ENCODE measurements at places on chromosomes 5 and 9. TPM values are rescaled to one million over a fixed set of nuclear protein-coding genes. Genes with fewer than 3 reads are reported as not detected.

DNA sequence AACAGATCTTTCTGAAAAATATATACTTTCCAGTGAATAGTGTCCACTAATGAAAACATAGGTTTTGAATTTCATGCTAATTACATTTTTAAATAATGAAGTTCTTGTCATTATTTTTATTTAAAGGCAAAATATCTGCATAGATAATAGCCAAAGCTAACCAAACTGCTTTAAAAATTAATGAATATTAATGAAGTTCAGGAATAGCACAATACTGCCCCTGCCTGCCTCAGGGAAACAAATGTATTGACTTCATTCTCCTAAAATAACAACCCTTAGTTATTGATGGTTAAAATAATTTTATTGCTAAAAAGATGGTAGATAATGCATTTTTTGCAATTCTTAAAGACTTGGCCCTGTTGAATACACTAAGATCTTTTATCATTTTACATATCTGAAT, 103.6 kb upstream of the SSBP2 start:
- no peak for DNase-seq
- H3K4me3 ChIP-seq = no peak overlapping the region
- no peaks in the 10 kb centered on the region for H3K27me3 ChIP-seq
- H3K36me3 ChIP-seq = no peaks in the 10 kb centered on the region

CDHR2 gene
- 0.31 TPM for total RNA-seq

DNA sequence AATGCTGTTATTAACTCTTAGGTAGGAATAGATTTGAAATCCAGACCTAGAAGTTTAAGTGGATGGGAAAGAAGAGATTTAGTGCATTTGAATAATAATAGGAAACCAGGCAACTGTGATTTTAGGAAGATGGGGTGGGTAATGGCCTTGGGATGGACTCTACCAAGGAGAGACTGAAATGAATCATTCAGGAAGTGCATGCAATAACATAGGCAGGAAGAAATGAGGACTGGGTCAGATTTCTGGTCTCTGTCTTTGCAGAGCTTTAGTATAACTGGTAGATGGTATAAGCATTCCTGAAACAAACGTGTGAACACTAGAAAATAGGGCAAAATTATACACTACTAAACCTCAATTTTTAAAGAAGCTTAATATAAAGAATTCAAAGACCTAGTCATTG, 274.4 kb upstream of the CLINT1 start:
- peaks cover 10% of the 10 kb centered on the region for H3K4me1 ChIP-seq
- no peaks in the 10 kb centered on the region for H3K36me3 ChIP-seq
- no peaks in the 10 kb centered on the region for H3K27me3 ChIP-seq
- no peak overlapping the region for H3K4me3 ChIP-seq
- no peak for DNase-seq

GRCh38 chr9:126618585-126619360, 5.0 kb downstream of the LMX1B start:
- H3K4me3 ChIP-seq = peak overlapping the region; percentile 72
- H3K4me1 ChIP-seq = peaks cover 25% of the 10 kb centered on the region
- no peaks in the 10 kb centered on the region for H3K36me3 ChIP-seq
- no peak overlapping the region for H3K27ac ChIP-seq

GRCh38 chr5:54754878-54755277, 230.5 kb downstream of the ESM1 start:
- no peak overlapping the region for H3K4me3 ChIP-seq
- H3K36me3 ChIP-seq = no peaks in the 10 kb centered on the region
- H3K4me1 ChIP-seq = peaks cover 5% of the 10 kb centered on the region
